Natural killer cell (primary cell): ENCODE measurements at places on chromosomes 16 and 17.

GRCh38 chr17:78844301-78845005, 3.8 kb upstream of the USP36 start:
- no peak for DNase-seq

DNA sequence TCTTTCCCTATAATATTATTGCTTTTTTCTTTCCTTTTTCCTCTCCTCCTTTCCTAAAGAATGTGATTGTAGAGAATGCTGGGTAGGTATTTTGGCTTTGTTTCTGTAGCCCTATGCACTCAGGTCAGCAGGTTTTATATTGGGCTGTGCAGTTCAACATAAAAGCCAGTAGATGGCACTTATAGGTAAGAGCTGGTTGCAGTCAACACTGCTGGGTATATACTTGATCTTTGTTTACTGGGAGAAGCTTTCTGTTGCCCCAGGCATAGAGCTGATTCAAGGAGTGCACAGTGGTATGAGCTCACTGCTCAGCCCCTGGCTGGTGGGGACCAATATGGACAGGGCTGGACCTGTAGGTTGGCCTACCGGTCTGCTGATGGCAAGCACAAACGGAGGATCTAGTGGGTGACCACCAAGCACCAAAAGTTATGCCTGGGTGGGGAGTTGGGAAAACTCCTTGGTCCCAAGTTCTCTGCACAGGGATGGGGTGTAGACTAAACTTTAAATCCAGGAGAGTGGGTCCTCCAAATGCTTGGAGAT, 378.9 kb downstream of the PMP22 start:
- no peak for DNase-seq

DNA sequence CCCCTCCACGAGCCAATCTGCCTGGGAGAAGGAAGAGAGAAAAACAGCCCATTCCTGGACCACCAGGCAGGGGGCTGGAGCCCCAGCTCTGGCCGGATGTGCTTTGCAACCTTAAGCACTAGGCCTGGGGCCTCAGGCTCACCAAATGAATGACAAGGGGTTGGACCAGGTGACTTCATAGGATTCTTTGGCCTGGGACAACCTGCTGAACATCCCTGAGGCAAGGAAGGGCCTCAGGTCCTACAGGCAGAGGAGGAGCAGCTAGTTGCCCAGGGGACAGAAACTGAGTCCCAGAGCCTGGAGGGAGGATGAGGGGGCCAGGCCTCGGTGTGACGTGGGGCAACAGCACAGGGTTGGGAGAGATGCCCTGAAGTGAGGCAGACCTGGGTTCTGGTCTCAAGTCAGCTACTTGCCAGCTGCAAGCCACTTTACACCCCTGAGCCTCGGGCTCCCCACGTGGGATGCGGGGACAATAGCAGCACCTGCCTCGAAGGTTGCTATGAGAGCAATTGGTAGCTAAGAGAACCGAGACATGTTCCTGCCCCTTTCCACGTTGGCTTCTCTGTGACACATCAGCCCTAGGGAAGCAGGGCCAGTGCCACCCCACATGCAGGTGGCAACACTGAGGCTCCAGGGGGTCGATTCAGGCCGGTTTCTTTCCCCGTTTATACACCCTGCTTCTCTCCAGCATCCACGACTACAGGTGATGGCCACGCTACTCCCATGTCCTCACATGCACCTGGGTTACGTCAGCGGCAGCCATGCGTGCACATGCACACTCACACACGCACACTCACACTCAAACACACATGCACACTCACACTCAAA, 42.6 kb downstream of the CFAP20 start:
- no peak for DNase-seq

- no peak for DNase-seq
Measured at GRCh38 chr16:15690296-15690695, 40.3 kb downstream of the NDE1 start.

DNA sequence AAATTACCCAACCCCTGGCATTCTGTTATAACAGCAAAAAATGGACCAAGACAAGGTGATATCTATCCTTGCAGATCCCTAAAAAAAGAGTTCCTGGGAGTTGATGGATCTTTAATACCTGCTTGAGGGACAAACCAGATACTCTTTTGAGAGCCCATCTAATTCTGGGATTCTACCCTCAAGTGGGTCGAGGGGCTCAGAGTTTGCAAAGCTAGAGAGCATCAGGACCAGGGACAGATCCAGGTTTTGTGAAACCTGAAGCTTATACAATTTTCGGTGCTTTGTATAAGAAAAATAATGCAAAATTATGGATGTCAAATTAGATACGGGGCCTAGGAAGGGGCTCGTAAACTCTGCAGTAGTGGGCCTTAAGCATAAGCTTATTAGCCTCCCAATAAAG, 130.5 kb upstream of the CRHR1 start:
- no peak for DNase-seq

- DNase-seq = no peak
Measured at GRCh38 chr16:88616320-88616719, 22.1 kb upstream of the IL17C start.

- peak; percentile 9 for DNase-seq
Measured at GRCh38 chr17:16941072-16942036, 30.6 kb downstream of the TNFRSF13B start.

GRCh38 chr16:26464576-26465266, 602.0 kb upstream of the C16orf82 start:
- DNase-seq = no peak

DNA sequence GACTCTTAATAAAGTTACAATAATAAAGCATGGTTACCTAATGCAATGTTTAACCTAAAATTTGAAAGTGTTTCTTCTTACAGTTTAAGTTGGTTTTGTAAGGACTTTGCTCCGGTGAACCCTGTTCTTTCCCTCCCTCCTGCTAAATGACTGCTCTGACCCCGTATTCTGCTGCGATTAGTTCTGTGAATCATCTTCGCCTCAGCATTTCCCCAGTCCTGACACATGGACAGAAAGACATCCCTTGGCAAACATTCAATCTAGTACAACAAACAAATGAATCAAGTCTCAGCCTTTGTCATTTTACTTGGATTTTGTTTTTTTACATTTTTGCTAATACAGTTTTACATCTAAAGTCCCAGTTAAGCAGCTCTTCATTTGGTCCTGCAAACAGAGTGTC, 15.4 kb downstream of the KCNJ2 start:
- DNase-seq = no peak

- no peak for DNase-seq
Measured at GRCh38 chr17:31835984-31836383, 23.1 kb downstream of the COPRS start.

DNA sequence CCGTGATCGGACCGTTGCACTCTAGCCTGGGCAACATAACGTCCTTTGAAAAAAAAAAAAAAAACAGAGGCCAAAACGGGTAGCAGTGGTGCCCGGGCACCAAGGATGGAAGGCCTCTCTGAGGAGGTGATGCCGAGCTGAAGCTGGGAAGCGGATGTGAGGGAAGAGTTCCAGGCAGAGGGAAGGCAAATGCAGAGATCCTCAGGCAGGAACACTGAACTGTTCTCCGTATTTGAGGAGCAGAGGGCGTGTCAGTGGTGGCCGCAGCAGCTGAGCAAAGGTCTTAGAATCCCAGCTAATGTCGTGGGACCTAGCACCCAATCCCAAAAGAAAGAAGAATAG, 656 bp upstream of the KCTD13 start:
- DNase-seq = no peak

- DNase-seq = no peak
Measured at GRCh38 chr17:55648086-55648485, 74.6 kb downstream of the TMEM100 start.
